Activated T-cell treated with anti-CD3 and anti-CD28 coated beads, Interleukin-2, amount 50 U/mL, for 1 hour (primary cell): ENCODE measurements at places on chromosomes 2 and 18.

GRCh38 chr2:98479959-98480524 is 35.4 kb downstream of the INPP4A start:
- peak; percentile 51 for DNase-seq

- no peak for DNase-seq
These were observed 3.0 kb downstream of the PLEK start for GRCh38 chr2:68367953-68368653.

- no peak for DNase-seq
These were observed 163.1 kb downstream of the GALNT14 start for GRCh38 chr2:30975156-30975555.

DNA sequence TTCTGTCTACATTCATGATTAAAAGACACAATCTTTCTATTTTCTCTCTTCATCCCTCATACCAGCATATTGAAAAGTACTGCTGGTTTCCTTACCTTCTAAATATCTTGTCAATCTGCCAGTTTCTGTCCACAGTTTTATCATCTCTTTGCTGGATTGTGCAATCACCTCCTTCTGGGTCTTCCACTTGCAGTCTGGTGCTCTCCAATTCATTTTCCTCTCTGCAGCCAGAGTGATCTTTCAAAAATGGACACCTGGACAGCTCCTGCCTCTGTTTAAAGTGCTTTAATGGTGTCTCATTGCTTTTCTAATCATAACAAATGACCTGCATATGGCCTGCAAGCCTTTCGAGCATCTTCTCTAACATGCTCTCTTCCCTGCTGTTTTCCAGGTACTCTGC is 94.0 kb downstream of the C1QL2 start:
- no peak for DNase-seq

GRCh38 chr2:118457951-118458350 is 369.7 kb downstream of the INSIG2 start:
- DNase-seq, result no peak

DNA sequence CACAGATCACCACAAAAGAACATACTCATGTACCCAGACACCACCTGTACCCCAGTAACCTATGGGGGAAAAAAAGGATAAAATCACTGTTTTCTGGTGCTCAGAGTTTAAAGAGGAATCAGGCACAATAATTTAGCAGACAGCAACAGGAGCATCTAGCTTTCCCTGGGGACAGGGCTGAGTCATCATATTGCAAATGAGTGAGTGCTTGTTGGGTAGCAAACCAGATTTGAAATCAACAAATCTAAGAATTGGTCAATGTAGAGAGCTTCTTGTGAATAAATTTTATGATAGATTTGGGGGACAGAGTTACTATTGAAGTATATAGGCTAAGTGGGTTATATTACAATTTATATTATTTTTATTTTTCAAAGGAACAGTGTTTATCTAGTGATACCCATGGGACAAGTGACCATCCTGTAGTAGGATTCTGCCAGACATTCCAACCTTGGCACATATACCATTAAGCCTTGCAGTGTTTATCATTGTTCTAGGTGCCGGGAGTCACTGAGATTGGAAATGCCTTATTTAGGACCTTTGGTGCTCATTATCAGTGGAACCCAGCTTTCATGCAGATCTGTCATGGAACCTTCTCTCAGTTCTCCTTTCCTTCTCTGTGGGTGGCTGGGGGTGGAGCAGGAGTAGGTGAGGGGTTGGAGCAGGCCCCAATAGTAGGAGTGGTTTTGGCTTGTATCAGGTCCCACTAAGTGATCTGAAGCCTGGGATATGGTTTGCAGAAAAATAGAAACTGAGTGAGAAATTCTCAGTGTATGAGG is 117.2 kb downstream of the CERS6 start:
- DNase-seq, result no peak

GRCh38 chr2:34147780-34148179 is 548.7 kb upstream of the FAM98A start:
- DNase-seq, result no peak

DNA sequence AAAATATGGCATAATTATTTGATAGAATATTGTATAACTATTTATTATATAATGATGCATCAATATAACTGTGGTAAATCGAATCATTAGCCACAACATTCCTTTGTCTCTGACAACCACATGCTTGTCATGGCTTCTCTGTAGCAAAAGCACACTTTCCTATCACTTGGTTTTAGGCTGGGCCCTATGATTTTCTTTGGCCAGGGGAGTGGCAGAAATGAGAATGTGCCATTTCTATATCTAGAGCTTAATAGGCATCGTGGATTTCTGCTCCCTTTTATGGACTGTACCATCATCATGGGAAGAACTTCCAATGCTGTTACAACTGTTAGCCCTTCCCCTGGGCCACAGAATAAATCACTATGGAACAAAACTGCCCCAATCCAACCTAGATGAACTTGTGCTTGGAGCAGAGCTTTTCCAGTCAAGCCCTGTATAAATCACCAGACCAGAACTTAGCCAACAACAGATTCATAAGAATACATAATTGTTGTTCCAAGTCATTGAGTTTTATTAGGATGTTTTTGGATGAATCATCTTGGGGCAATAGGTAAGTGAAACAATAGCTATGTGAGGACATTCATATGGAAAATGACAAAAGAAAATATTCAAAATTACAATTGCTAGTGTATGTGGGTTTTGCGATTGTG is 715.8 kb downstream of the ERBB4 start:
- DNase-seq, result no peak

DNA sequence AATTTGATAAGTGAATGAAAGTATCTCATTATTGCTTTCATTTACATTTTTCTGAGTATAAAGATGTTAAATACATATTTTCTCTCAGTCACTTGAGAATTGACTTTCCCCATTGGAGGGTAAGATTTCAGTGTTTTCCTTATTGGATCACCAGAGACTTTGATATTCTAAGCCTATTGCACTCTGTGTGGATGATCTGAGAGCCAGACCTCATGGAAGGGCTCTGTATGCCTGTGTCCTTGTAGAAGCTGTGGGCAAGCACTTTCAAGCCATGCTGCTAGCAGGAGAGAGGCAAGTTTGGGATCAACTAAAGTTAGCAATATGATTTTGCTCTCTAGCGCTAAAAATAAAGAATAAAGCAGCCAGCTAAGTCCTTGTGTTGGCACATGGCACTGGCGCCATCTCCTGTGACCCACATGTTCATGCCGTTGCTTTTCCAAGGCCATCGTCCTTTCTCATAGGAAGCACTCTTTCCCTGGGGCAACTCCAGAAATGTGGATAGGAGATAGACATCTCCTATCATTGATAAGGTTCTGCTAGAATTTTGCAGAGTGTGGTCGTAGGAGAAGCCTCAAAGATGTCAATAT is 72.6 kb downstream of the AOX1 start:
- DNase-seq, result no peak

DNA sequence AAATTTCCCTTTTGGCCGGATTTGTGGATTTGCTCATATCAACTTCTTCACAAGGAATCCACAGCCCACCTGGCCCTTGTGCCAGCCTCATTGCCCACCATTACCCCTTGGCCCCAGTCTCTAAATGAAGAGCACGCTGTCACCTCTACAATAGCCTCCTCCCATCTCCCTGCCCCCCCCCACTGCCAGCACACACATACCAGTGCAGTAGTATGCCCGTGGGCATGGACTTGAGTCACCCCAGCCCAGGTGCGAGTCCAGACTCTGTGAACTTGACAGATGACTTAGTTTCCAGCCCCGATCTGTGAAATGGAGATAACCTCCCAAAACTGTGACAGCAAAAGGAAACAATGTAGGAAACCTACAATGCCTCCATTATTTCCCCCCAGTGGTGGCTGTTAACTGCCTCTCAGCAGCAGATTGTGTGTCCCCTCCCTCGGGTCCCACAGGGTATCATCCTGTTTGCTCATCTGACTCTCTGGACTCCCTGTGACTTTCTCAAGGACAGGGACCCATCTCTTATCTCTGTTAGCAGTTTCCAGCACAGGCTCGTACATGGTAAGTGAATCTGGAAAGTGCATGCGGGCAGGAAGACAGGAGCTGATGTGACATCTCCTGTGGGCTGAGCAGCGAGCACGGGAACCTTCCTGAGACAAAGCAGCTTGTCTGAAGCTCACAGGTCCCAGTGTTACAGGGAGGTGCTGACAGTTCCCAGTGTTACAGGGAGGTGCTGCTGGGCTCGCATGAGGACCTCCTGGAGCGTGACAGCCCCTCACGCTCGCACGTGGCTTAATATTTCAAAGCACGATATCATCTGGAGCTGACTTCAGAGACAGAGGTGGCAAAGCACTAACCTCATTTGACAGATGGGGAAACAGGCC is 4.2 kb upstream of the TMEM185B start:
- no peak for DNase-seq

DNA sequence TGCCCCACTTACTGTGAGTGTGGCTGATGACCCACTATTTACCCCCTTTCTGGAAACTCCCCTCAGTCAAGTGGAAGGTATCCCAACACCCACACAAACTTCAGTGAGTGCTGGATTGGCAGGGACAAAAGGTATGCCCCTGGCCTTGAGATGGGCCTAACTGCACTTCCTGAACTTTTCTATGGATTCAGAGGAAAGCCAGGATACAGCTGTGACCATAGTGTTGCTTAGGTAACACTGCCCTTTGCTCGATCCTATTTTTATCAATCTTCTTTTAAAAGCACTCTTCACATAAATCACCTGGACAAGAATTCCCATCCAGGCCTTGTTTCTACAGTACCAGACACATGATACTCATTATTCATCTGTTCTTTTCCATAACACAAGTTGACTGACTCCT is 671.5 kb upstream of the SLC8A1 start:
- DNase-seq, result no peak

DNA sequence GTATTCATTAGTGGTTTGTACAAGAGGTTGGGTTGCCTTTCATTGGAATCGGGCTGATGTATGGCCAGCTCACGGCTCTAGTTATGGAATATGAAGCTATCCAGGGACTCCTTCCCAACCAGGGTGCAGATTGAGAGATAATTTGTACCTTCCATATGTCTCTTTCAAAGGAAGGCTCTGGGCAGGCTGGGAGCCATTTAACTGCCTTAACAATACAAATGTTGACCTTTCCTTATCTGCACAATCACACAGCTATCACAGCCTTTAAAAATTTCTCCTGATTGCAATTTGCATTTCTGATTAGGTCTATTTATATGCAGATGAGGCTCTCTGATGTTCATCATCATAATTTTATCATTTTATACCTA is 58.7 kb downstream of the MYO3B start:
- no peak for DNase-seq

- no peak for DNase-seq
These were observed 29.8 kb upstream of the LMAN1 start for GRCh38 chr18:59388817-59389216.

DNA sequence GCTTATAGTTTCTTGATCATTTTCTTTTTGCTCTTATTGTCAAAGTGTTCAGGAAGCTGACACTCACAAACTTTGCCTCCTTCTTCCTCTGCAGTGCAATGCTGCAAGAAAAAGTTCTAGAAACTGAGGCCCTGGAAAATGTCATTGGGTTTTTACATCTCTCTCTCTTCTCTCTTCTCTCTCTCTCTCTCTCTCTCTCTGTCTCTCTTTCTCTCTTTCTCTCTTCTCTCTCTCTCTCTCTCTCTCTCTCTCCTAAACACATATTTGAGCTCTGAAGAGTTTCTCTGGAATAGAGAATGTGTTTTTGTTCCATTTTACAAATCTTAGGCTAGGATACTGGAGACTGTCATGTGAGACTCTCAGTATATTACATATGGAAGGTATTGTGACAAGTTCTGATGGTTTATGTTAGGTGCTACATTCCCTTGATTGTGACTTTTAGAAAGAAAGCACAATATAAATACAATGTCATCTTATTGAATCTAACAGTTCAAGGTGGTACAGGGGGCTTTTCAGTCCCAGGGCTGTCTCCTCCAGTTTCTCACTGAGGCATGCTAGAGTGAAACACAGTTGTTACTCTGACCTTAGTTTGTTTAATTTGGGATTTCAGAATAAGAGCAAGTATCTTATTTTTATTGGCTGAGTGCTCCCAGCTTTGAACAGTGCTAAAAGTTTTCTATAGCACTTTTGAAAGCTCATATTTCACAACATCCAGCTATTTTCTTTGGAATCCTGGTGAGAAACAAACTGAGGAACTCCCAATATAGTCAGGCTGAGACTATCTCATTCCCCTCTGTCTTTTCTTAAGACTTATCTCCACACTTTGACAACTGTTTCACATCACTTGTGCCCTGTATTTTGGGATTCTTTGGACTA is 41.4 kb upstream of the EHBP1 start:
- DNase-seq, result no peak

DNA sequence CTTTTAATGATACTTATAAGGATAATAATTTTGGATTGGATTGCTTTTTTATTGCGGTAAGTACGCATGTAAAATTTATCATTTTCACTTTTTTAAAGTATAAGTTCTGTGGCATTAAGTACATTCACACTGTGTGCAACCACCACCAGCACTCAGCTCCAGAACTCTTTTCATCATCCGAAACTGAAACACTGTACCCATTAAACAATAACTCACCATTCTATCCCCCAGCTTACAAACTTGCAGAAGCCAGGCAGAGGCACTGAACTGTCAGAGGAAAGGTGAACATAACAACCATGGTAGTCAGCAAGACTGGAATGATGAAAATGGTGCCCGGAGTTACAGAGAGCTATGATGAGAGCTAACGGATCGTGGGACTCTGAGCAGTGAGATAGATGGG is 465.9 kb downstream of the ADCYAP1 start:
- DNase-seq, result no peak

DNA sequence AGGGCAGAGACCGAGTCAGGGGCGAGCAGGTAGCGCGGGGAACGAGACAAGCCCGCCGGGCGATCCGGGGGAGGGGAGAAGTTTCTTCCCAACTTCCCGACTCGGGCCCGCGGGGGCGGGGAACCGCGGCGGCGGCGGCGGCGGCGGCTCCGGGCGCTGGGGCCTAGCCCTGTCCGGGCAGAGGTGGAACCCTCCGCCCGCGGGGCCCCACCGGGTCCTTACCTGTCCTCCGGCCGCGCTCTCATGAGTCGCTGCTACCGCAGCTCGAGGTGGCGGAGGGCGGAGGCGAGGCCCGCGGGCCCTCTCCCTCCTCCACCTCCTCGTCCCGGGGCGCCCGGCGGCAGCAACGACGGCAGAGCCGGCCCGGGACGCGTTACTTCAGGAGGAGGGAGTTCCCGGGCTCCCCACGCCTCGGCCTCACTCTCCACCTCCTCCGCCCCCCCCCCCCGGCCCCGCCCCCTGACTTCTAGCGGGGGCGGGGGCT is at the start of gene YES1:
TSS of gene YES1 (minus strand) at position 351 of the 484 bp plus-strand sequence. CDS start 55,415 bp downstream, outside the sequence.
- no peak for DNase-seq

- peak; percentile 75 for DNase-seq
These were observed 86.9 kb downstream of the LIMS1 start for GRCh38 chr2:108621087-108621559.

- DNase-seq, result no peak
These were observed 32.7 kb downstream of the TMEM17 start for GRCh38 chr2:62473246-62473827.

- DNase-seq, result no peak
These were observed 3.6 kb downstream of the RPRM start for GRCh38 chr2:153474876-153475435.

DNA sequence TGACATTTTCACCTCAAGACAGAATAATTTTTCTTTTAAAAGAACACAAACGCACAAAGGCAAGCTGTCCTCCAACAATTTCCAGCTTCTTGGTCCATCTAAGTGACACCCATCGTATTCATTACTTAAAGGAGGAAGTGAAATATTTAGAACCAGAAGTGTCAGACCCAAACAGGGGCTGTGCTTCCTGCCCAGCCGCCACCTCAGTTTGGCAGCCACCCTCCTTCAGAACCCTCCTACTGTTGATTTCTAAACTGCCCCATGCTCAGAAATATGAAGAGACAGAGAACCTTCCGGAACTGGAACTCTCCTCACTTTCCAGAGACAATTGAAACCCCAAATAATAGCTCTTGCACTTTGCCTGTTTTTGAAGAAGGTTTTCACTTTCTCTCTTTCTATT is 734.8 kb upstream of the SALL3 start:
- DNase-seq, result no peak
